Endodermal cell (in vitro differentiated cells): ENCODE measurements at places on chromosomes 5 and 9. TPM values are rescaled to one million over a fixed set of nuclear protein-coding genes. Genes with fewer than 3 reads are reported as not detected.
A peak's percentile ranks its signal among the peaks of the same experiment; 100 is the strongest.

GRCh38 chr9:16824545-16825330 is 45.7 kb downstream of the BNC2 start:
- no peak overlapping the region for H3K27ac ChIP-seq
- peaks cover 2% of the 10 kb centered on the region for H3K4me1 ChIP-seq
- H3K4me3 ChIP-seq, result no peak overlapping the region
- DNase-seq, result peak; percentile 67
- no peaks in the 10 kb centered on the region for H3K36me3 ChIP-seq

DNA sequence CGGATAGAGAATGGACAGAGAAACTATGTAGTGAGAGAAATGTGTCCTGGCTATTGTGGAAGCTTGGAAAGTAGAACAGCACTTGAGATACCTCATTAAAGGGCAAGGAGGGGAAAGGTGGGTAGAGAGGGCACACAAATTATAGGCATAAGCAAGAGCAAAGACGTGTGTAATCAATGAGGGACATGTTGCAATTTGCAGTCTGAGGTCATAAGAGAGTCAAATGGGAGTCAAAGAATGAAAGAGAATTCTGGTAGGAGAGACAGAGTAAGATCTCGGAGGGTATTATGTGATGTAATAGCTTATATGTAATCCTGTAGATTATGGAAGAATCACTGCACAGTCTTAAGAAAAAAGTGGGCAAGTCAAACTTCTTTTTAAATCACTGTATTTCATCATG is 312.0 kb upstream of the RGMB start:
- no peaks in the 10 kb centered on the region for H3K4me1 ChIP-seq
- DNase-seq, result no peak
- no peak overlapping the region for H3K4me3 ChIP-seq

DNA sequence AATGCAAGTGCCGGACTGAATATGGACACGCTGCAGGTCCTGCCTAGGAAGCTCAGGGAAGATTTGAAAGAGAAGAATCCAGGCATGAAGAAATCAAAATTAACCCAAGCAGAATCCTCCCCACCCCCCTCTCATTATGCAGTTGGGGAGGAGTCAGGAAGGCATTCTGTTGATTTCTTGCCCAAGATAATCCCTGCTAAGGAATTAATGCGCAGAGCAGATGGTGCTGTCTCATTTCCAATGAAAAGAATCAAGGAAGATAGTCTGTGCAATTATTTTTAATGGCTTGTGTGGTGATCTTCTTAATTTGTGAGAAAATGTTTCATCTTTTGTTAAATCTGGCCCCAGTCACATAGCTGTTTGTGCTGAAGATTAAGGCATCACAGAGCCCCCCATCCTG is 145.0 kb downstream of the ZNF462 start:
- peaks cover 69% of the 10 kb centered on the region for H3K36me3 ChIP-seq
- H3K4me1 ChIP-seq, result peaks cover 16% of the 10 kb centered on the region
- H3K27me3 ChIP-seq, result no peaks in the 10 kb centered on the region
- no peak overlapping the region for H3K4me3 ChIP-seq
- DNase-seq, result no peak

- no peaks in the 10 kb centered on the region for H3K36me3 ChIP-seq
- DNase-seq, result no peak
- no peaks in the 10 kb centered on the region for H3K27me3 ChIP-seq
- no peak overlapping the region for H3K4me3 ChIP-seq
- no peak overlapping the region for H3K27ac ChIP-seq
- no peaks in the 10 kb centered on the region for H3K4me1 ChIP-seq
Observed at GRCh38 chr5:102421647-102422046, 77.2 kb downstream of the SLCO6A1 start.

DNA sequence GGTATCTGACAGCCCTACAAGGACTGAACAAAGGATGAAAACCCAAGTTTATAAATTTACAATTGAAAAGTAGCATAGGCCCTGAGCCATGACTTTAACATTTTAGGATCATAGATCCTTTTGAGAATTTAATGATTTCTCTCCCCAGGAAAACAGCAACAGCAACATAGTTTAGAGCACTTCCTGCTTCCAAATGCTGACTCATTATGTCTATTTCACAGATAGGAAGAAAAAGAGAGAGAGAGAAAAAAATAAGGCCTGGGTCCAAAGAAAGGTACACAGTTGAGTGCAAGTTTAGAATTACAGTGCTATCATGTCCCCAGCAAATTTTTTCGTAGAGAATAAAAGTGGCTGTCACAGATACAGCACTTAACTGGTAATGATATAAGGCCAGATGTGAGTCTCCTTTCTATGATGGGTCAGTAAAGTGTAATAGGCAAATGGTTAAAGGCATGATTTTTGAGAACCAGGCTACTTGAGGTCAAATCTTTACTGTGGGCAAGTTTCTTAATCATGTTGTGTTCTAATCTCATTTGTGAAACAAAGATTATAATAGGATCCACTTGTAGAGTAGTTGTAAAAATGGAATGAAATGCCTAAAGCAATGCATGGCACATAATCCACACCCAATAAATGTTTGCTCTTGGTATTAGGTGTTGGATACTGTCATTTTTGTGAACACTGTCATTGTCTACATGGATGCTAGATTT is 12.3 kb upstream of the PPP2R2B start:
- H3K27me3 ChIP-seq, result no peaks in the 10 kb centered on the region
- no peaks in the 10 kb centered on the region for H3K4me1 ChIP-seq

DNA sequence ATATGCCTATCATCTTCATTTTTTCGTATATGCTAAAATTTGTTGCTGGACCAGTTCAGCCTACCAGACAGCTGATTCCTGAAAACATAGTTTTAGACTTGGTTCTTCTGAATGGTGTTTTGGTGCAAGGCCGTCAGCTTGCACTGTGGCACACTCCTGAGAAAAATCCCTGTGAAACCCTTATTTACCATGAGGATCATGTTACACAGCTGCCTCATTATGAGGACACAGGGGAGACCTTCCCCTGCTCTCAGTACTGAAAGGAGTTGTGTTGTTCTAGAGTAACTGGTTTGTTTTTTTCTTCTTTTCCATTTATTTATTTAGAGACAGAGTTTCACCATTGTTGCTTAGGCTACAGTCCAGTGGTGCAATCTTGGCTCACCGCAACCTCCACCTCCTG is 37.6 kb downstream of the MAST4 start:
- H3K36me3 ChIP-seq, result no peaks in the 10 kb centered on the region
- DNase-seq, result no peak
- H3K27ac ChIP-seq, result no peak overlapping the region
- H3K27me3 ChIP-seq, result no peaks in the 10 kb centered on the region
- peaks cover 3% of the 10 kb centered on the region for H3K4me1 ChIP-seq

DNA sequence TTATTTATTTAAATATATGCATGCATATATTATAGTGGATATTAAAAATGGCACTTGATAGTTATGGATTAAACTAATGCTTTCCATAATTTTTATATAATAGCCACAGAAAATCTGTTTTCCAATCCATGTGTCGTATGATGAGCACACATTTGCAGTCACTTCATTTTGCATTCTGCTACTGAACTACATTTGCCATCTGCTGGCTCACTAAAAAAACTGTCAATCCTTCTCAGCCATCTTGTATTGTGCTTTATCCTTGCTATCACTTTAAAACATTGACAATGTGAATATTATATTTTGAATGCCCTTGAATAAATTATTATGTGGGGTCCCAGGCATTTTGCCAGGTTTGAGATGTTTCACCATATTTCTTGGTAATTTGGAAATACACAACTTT is 586.6 kb downstream of the DNAH5 start:
- DNase-seq, result no peak
- H3K4me1 ChIP-seq, result no peaks in the 10 kb centered on the region
- H3K27me3 ChIP-seq, result peaks cover 18% of the 10 kb centered on the region

ABITRAM gene
- 11.4 and 12.5 TPM in 2 replicates for total RNA-seq

GADD45G gene
- total RNA-seq, result 5.1 to 24.9 TPM (median 5.6 TPM) in 3 replicates

GRCh38 chr5:177361418-177362291 is 3.9 kb downstream of the RGS14 start:
- no peak overlapping the region for H3K4me3 ChIP-seq
- H3K27ac ChIP-seq, result no peak overlapping the region
- no peaks in the 10 kb centered on the region for H3K36me3 ChIP-seq

MAP3K1 gene
- 23.7 to 45.3 TPM (median 24.7 TPM) in 3 replicates for total RNA-seq

FAM221B gene
- total RNA-seq, result not detected in 3 replicates

CTNND2 gene
- 6.5 to 10.3 TPM (median 8.1 TPM) in 3 replicates for total RNA-seq

GRCh38 chr9:117164512-117164911 is 250.3 kb downstream of the ASTN2 start:
- no peak for DNase-seq
- H3K4me3 ChIP-seq, result no peak overlapping the region
- no peaks in the 10 kb centered on the region for H3K4me1 ChIP-seq
- H3K27ac ChIP-seq, result no peak overlapping the region
- no peaks in the 10 kb centered on the region for H3K27me3 ChIP-seq

SPDL1 gene
- total RNA-seq, result 20.7 to 54.8 TPM (median 47.4 TPM) in 3 replicates

DNA sequence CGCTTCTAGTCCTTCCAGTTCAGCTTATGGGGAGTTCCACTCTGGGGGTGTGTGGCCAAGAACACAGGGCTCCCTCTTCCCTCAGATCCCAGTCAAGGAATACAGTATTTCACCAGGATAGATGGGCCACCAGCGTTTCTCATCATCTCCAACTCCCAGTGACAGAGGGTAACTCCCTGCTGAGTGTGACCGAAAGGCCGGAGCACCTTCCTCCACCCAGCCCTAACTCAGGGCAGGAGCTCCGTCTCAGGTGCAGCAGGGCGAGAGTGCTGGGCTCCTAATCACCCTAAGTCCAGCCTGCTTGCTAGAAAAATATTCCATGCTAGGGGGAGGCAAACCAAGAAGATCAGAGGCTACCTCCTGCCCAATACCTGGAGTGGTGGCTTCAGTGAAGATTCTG is 102.6 kb downstream of the ADAMTS2 start:
- no peak overlapping the region for H3K27ac ChIP-seq
- no peak overlapping the region for H3K4me3 ChIP-seq
- DNase-seq, result peak; percentile 44
- H3K4me1 ChIP-seq, result no peaks in the 10 kb centered on the region
- no peaks in the 10 kb centered on the region for H3K36me3 ChIP-seq

CATSPER3 gene
- total RNA-seq, result 0.63 and 0.68 TPM in 2 replicates

KCNIP1 gene
- 0.34 TPM in 1 of 2 replicates, not detected in the other for total RNA-seq

DNA sequence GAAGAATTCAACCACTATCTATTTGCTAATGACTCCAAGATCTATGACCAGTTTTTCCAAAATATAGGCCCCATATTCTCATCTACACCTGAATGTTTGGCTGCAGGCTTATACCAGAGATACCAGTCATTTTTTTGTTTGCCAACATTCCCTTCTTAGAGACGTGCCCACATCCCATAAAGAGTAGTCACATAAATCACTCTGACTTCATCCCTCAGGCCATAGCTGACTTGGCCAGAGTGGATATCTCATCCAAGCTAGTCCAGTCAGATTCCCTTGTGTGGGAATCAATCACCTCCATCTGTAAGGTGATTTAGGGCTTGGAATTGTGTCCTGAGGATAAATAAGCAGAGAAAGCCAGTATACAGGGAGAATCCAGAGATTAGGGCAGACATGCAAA is 124.3 kb upstream of the SLC24A2 start:
- H3K4me1 ChIP-seq, result no peaks in the 10 kb centered on the region
- H3K4me3 ChIP-seq, result no peak overlapping the region
- DNase-seq, result no peak
- no peaks in the 10 kb centered on the region for H3K27me3 ChIP-seq

CDO1 gene
- total RNA-seq, result 6.9 and 7.6 TPM in 2 replicates

DNA sequence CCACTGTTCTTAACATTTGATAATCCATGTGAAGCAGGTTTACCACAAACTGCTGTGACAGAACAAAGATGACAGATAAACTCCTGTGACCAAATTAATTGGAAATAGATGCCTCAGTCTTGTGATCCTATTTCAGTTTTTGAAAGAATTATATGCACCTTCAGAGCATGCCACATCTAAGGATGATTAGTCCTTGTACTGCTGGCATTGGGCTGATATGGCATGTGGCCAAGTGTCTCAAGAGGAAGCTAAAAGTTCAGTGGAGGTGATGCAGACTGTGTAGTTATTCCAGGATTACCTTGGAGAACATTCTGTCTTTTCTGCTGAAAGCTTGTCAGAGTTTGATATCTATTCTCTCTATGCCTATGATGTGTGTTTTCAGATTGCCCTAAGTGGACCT is 314.4 kb upstream of the EFNA5 start:
- no peaks in the 10 kb centered on the region for H3K36me3 ChIP-seq
- no peak for DNase-seq

GRCh38 chr5:14834584-14835550 is 36.7 kb downstream of the ANKH start:
- H3K4me3 ChIP-seq, result no peak overlapping the region
- H3K27ac ChIP-seq, result no peak overlapping the region
- peaks cover 3% of the 10 kb centered on the region for H3K4me1 ChIP-seq
- H3K27me3 ChIP-seq, result no peaks in the 10 kb centered on the region
- no peak for DNase-seq
- H3K36me3 ChIP-seq, result no peaks in the 10 kb centered on the region

GRCh38 chr5:134490255-134490924 is 35.1 kb upstream of the JADE2 start:
- no peak overlapping the region for H3K4me3 ChIP-seq
- H3K36me3 ChIP-seq, result no peaks in the 10 kb centered on the region
- no peak for DNase-seq
- no peaks in the 10 kb centered on the region for H3K27me3 ChIP-seq

TRIM7 gene
- total RNA-seq, result 0.77 TPM in 1 of 3 replicates, not detected in the others

TMOD1 gene
- 3.6 to 6.1 TPM (median 4.1 TPM) in 3 replicates for total RNA-seq

GRCh38 chr9:75993434-75993833 is 103.0 kb downstream of the PCSK5 start:
- peaks cover 10% of the 10 kb centered on the region for H3K4me1 ChIP-seq
- no peak for DNase-seq
- H3K27me3 ChIP-seq, result peaks cover 16% of the 10 kb centered on the region
- H3K36me3 ChIP-seq, result no peaks in the 10 kb centered on the region
- H3K27ac ChIP-seq, result no peak overlapping the region

- no peaks in the 10 kb centered on the region for H3K27me3 ChIP-seq
- peak overlapping the region; percentile 36 for H3K27ac ChIP-seq
- peak overlapping the region; percentile 80 for H3K4me3 ChIP-seq
- H3K36me3 ChIP-seq, result peaks cover 48% of the 10 kb centered on the region
- H3K4me1 ChIP-seq, result peaks cover 5% of the 10 kb centered on the region
- peak; percentile 48 for DNase-seq
Observed at GRCh38 chr5:72308853-72309191, 11.2 kb downstream of the MRPS27 start.

- no peak overlapping the region for H3K4me3 ChIP-seq
- H3K36me3 ChIP-seq, result no peaks in the 10 kb centered on the region
- no peaks in the 10 kb centered on the region for H3K4me1 ChIP-seq
- H3K27ac ChIP-seq, result no peak overlapping the region
- H3K27me3 ChIP-seq, result no peaks in the 10 kb centered on the region
- DNase-seq, result peak; percentile 22
Observed at GRCh38 chr9:124218987-124219461, 38.7 kb upstream of the NEK6 start.

GABRA6 gene
- not detected in 3 replicates for total RNA-seq

GRCh38 chr9:27151693-27152404 is 42.8 kb downstream of the TEK start:
- no peaks in the 10 kb centered on the region for H3K27me3 ChIP-seq
- DNase-seq, result no peak
- H3K27ac ChIP-seq, result no peak overlapping the region
- no peak overlapping the region for H3K4me3 ChIP-seq
- H3K36me3 ChIP-seq, result no peaks in the 10 kb centered on the region

OMD gene
- total RNA-seq, result not detected in 2 replicates
